ENCODE measurements at places on chromosomes 12 and 14. TPM values are rescaled to one million over a fixed set of nuclear protein-coding genes. Genes with fewer than 3 reads are reported as not detected.

Gene VRTN
- total RNA-seq = not detected

Gene PLEKHG7
- total RNA-seq = not detected

Gene ABCC9
- total RNA-seq = 135 TPM

Gene KRT3
- total RNA-seq = not detected

Gene CCDC85C
- total RNA-seq = 7.9 TPM

Gene NFYB
- total RNA-seq = 35.1 TPM

Gene PLA2G1B
- not detected for total RNA-seq

Gene SINHCAF
- total RNA-seq = 8.6 TPM

Gene LRRIQ1
- total RNA-seq = not detected

Gene SPTB
- 123 TPM for total RNA-seq

Gene DCN
- 346 TPM for total RNA-seq

Gene HVCN1
- total RNA-seq = 5.5 TPM

Gene STAT2
- 30.2 TPM for total RNA-seq

Gene BCL11B
- 0.18 TPM for total RNA-seq
